Lung (tissue), 17 donors: ENCODE measurements at places on chromosomes 1 and 21.
A peak's percentile ranks its signal among the peaks of the same experiment; 100 is the strongest.

GRCh38 chr1:10835421-10835820, 39.0 kb upstream of the CASZ1 start:
- DNase-seq: no peak

- DNase-seq: no peak
These were observed 41.5 kb upstream of the NEXN start for GRCh38 chr1:77846966-77847365.

- DNase-seq: no peak
These were observed 66.5 kb upstream of the RCC1 start for GRCh38 chr1:28439320-28439719.

GRCh38 chr1:188433425-188433824, 1604.7 kb downstream of the PLA2G4A start:
- no peak for DNase-seq

GRCh38 chr21:41066086-41066938, 101.6 kb upstream of the BACE2 start:
- DNase-seq: no peak

DNA sequence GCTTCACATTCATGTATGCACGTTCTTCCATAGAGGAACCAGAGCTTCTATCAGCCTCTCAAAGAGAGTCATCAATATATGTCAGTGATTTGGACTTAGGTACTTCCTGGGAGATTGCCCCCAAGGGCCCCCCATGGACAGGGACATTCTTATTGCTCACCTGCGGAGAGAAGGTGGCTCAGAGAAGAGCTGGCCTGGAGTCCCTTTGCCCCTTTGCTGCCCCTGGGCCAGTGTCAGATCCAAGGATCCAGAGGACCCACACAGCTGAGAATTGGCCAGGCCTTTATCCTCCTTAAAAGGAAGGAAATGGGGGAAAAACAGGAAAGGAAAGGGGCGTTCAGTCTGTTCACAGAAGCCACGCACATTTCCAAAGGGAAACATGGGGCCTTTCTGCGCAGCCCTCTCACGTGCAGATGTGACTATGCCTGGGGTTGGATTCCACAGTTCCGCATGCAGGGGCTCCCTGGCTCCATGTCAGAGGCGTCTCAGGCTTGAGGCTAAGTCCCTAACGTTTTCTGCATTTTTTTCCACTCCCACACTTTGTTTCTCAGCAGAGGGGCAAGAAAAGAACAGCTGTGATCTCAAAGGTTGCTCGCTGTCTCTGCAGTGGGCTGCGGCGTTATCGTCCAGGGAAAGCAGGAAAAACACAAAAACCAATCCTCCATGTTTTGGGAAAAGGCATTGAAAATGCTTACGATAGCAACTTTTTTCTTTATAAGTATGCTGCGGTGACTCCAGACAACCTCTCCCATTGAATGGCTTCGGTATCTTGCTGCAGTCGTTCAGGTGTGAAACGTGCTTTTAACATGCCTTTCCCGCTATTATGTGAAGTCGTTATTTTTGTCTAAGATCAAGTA, 5.9 kb downstream of the C1orf226 start:
- DNase-seq: no peak

DNA sequence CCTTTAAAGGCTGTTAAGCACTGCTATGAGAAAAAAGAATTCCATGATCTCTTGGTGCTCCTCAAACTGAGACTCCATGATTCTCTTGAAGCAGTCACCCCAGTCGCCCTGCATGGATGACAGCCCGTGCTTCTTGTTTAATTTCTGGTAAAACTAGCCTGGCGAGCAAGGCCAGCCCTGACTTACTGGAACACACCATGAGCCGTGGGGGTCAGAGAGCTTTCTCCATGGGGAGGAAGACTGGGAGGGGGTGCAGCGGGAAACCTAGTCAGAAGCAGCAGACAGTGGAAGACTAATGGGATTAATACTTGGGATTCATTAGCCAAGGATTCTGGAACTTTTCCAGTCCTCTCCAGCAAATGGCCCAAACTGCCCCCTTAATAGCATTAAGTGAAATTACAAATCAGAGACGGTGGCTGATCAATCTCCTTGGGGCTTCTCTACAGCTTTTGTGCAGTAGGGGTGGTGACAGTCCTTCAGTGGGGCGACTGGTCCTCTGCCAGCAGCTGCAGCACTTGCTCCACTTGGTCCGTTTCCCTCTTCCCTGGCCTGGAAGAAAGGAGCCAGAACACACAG, 57.2 kb upstream of the LRRN2 start:
- no peak for DNase-seq

DNA sequence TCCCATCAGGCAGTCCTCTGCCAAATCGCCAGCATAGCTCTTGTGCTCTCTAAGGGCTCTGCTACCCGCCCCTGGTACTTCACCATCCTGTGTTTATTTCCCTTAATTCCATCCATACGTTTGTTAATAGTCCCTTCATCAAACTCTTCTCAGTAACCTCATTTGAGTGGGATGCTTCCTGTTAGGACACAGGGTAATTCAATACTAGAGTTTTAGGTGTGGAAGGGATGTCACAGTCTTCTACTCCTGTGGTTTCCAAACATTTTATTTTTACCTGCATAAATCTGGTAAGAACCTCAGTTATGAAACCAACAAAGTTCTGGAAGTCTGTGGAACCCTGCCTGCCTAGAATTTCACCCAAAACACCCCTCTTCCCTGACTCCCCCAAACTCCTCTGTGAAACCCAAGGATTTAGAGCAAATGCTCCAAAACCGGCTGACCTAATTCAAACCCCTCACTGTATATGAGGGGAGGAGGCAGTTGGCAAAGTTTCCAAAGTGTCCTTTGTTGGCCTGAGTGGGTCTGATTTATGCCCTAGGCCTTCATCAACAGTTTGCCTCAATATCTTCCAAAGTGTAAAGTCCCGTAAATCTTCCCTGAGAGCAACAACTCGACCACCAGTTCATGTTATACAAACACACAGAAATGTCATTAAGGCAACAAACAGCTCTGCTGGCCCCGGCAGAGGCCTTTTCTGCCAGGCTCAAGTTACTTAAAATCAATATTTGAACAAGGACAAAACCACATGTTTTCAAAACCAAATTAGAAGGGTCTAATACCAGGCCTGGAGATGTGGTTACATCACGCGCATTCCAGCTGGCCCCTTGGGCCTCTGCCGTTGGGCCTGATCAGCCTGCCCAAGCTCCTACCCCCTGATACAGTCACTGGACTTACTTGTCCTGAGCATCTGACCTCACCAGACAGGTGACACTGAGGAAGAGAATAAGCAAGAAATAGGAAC, 82.4 kb upstream of the FGGY start:
- peak; percentile 78 for DNase-seq

DNA sequence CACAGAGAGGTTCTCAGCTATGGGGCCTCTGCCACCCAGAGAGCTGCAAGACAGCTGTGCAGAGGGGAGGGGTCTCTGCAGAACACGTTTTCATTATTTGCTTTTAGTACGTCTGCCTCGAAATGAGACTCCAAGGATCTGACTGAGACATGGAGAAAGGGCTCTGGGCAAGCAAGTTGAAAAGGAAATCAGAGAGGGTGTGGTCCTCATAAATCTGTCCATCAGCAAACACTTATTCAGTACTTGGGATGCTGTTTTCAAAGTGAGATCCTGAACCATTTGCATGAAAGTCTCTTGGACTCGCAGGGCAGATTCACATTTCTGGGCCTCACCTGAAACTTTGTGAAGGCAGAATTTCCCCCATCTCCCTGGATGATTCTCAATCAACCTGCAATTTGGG, 197.4 kb upstream of the GALNT2 start:
- no peak for DNase-seq

DNA sequence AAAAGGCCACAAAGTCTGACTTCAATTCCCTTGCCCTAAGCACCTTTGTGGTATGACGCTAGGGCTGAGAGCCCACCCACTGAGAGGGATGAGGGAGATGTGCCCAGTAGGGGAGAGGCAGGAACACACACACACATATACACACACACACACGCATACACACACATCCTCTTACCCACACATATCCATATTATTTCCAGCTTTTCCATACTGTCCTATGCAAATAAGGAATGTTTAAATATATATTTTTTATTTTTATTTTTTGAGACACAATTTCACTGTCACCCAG, 3.0 kb downstream of the RAB25 start:
- DNase-seq: no peak

DNA sequence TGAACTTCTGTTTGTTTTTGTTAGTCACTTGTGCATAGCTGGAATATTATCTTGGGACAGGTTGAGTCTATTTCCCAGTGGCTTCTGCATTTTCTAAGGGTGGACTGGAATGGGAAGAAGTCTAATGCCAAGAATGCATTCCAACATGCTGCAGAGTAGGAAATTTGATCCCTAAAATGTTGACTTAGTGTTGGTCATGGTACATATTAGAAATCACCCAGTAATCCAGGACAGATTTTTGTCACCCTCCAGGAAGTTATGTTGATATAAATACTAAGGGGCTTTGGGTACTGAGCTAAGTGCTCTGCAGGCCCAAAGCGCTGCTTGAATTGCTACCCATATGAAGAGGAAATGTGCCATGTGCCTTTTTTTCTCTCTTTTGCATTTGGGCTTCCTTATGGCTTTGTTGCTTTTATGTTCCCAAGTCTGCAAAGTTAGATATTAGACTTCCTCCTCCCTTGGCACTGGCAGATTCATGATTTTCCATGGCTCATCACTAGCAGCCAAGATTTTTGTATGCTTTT, 10.0 kb downstream of the ARID1A start:
- DNase-seq: no peak

DNA sequence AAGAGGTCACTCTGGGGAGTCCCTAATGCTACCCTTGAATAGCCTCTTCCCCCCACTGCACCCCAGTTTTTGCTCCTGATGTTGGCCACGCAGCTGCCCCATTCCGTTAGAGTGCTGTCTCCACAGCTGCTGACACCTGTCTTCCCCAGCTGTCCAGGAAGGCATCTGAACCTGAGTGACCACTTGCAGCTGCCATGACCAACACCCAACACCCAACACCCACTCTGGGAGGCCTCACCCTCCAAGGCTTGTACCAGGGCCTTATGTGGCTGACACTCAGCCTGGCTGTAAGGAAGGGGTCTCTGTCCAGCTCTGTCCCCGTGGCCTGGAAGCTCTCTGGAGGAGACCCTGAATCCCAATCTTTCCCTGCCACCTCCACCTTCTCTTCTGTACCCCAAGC, 26.7 kb upstream of the LDLRAP1 start:
- no peak for DNase-seq

DNA sequence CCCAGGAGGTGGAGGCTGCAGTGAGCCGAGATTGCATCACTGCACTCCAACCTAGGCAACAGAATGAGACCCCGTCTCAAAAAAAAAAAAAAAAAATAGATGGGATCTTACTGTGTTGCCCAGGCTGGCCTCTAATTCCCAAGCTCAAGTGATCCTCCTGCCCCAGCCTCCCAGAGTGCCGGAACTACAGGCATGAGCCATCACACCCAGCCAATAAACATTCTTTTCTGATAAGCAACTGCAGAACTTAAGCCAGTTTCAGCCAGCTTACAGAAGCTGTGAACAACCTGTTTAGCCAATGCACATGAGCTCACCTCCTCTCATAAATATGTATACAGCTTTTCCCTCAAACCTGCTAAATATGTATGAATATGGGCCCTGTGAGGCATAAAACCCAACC, 3.1 kb upstream of the MIIP start:
- no peak for DNase-seq

DNA sequence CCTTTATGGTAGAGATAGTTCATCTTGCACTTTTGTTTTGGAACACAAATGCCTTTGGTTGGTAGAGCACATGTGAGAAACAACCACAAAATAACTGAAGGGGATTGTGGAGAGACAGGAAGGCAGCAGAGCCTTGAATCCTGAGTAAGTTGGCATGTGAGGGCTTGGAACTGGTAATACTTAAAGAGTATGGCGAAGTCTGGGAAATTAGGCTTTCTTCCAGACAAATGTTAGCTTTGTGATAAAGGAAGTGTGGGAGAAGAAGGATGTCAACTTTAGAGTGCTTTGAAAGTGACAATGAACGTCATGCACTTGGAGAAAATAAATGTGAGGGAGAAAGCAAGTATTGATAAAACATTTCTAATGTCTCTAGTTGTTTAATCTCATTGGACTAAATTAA, 476.3 kb upstream of the ZRANB2 start:
- no peak for DNase-seq

DNA sequence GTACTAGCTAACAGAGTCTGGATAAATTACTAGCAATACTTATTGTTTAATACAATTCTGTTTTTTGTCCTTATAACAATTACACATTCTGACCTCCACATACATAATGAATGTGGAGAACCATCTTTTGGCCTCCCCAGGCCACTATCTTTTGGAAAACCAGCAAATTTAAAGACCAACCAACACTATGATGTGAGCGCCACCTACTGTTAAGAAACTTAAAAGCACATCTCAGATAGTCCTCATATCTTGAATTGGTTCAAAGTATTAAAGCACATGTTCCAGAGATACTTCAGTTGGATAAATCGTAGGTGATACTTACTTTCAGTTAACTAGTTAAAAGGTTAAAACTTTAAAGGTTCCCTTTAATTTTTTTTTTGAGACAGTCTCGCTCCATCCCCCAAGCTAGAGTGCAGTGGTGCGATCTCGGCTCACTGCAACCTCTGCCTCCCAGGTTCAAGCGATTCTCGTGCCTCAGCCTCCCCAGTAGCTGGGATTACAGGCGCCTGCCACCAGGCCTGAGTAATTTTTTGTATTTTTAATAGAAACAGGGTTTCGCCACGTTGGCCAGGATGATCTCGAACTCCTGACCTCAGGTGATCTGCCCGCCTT, 29.3 kb upstream of the USP1 start:
- DNase-seq: peak; percentile 84

DNA sequence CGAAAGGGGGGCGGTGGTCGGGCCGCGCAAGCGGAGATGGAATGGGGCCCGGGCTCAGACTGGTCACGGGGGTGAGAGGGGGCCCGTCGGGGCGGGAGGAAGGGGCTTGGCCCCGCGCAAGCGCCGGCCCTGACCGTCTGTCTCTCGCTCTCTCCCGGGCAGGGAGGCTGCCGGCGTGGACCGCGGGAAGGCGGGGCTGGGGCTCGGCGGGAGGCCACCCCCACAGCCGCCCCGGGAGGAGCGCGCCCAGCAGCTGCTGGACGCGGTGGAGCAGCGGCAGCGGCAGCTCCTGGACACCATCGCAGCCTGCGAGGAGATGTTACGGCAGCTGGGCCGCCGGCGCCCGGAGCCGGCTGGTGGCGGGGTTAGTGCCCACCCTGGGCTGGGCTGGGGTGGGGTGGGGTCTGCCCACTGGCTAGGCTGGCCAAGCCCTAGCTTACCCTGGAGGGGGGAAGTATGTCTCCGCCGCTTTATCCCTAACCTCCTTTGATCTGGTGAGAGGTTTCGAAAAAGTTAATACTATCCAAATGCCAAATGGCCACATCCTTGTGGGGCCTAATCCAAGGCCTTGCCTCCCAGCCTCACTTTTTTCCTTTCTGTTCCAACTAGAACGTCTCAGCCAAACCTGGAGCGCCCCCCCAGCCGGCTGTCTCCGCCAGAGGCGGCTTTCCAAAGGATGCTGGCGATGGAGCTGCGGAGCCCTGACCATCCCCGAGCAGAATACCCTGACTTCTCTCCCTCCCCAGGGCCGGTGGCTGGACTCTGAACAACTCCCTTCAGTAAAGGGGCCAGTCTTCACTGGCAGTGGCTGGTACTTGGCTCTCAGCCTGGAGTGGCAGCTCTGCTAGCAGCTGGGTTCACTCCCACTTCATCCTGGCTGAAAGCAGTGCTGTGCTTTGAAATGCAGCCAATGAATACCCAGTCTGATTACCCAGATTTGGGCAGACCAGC, 636 bp upstream of the YRDC start:
- DNase-seq: peak; percentile 86

- no peak for DNase-seq
These were observed 21.9 kb downstream of the MCOLN2 start for GRCh38 chr1:84975035-84975434.

GRCh38 chr1:166808952-166809351, 30.3 kb upstream of the POGK start:
- DNase-seq: no peak

GRCh38 chr1:192171123-192171522, 12.9 kb downstream of the RGS18 start:
- no peak for DNase-seq
